ENCODE measurements at places on chromosomes 2 and 18.

DNA sequence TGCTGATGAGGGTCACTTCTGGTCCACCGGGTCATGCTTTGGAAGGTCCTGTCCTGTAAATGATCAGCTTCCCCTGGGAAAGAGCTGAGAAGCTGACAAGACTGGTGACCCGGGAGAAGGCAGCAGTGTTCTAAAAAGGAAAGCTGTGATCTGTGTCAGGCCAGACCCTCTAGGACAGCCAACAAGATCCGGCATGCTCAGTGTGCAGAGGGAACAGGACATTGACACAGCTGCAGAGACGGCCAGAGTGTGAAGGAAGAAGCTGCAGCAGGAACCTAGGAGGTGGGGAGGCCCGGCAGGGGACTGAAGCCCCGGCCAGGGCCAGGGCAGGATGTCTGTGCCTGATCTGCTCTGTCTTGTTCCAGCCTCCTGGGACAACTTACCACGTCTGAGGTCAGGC is 372.7 kb upstream of the ID2 start:
- no peak for DNase-seq

DNA sequence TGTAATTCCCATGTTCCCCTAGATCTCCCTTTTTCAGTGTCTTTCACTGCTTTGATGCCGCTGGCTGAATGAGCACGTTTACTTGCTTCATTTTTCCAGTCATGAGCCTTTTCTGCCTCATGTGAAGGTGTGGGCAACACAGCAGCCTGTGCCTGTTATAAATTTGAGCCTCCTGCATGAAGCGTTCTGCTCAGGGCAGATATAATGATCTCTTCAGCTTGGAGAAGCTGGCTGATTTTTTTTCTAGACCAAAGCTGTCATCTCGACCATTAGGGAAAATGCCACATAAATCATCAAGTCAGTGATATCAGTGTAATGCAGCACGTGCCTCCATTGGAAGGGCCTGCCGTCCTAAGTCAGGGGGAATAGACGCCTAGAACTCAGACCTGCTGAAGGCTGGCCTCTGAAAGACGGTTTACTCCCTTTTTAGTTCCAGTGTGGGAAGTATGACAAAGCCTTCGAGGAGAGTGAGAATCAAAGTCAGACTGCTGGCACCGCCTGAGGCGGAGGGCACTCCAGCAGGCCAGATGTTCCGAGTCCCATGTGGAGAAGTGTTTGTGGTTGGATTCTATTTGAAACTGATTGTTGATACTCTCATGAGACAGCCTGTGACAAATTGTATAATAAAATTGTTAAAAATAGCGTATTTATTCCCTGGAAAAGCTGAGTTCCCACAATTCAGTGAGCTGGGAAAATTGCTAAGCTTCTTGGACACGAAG is 196.5 kb downstream of the MYO1B start:
- DNase-seq: no peak

- DNase-seq: no peak
Measured at GRCh38 chr18:50707855-50708469, 111.9 kb downstream of the MRO start.

DNA sequence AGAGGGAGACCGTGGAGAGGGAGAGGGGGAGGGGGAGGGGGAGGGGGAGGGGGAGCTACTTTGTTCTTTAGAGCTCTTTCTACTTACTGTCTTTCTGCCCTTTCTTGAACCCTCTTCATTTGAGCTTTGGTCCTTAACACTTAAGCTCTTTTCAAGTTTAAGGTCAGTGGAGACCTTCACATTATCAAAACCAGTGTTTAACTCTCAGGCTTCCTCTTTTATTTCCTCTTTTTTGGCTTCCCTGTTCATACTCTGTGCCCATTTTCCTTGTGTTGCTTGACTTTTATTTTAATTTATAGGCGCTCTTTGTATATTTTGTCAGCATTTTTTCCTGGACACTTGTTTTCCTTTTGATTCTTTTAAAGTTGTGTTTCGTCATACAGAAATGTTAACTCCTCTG is 37.1 kb downstream of the ACSL3 start:
- DNase-seq: no peak

DNA sequence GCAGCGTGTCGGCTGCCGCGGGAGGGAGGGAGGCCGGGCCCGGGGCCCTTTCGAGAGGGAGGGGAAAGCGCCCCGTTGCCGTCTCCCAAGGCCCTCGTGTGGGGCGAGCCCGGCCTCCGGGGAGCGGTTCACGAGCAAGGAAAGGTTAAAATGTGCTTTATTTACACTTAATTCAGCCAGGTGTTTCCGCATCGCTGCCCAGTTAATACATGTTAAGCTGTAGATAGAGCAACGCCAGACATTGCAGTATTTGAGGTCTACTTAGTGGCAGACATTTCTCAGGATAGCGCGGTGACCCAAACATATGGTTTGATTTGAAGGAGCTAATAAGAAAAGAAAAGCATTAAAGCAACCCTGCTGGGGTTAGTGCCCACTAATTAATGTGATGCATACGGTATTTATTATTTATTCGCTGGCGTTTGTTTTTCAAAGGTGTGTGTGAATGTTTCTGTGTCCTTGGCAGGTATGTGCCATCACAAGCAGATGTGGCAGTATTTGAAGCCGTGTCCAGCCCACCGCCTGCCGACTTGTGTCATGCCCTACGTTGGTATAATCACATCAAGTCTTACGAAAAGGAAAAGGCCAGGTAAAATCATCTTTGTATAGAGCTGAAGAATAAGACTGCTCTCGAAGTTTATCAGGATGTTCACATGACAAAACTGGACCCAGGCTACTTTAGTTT is 571 bp downstream of the EEF1B2 start:
- no peak for DNase-seq

- DNase-seq: peak; percentile 18
Measured at GRCh38 chr2:99689145-99689742, 199.4 kb upstream of the REV1 start.

GRCh38 chr2:95388856-95389244 is 13.7 kb upstream of the FAHD2A start:
- no peak for DNase-seq

GRCh38 chr2:192139813-192140212 is 54.9 kb downstream of the TMEFF2 start:
- DNase-seq: no peak

DNA sequence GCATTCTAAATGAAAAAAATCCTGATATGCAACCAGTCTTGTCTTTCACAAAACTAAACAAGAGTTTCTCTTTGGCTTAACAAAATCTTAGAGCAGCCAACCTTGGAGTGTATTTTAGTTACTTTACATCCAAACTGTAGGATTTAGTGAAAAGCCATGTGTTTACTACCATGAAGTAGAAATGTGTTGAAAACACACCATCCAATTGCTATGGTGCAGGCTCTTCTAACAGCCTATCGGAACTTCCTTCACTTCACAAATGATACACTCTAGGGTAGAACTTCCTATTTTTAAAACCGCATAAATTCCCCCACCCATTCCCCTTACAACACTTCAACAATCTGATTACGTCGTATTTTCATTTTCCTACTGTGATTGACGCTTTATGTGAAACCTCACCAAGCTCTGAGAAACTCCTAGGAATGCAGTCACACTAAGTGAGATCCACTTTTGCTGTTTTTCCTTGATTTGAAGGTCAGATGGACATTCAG is 74.4 kb upstream of the MAP4K4 start:
- no peak for DNase-seq

DNA sequence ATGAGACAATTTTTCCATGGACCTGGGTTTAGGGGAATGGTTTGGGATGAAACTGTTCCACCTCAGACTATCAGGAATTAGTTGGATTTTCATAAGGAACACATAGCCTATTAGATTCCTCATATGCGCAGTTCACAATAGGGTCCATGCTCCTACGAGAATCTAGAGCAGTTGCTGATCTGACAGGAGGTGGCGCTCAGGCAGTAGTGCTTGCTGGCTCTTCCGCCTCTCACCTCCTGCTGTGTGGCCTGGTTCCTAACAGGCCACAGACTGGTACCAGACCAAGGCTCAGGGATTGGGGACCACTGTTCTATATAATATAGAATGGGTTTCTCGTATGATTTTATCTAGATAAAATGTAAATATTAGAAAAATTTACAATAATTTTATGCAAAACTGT is 338.7 kb downstream of the CPS1 start:
- no peak for DNase-seq

- no peak for DNase-seq
Measured at GRCh38 chr2:31003749-31004148, 134.5 kb downstream of the GALNT14 start.

DNA sequence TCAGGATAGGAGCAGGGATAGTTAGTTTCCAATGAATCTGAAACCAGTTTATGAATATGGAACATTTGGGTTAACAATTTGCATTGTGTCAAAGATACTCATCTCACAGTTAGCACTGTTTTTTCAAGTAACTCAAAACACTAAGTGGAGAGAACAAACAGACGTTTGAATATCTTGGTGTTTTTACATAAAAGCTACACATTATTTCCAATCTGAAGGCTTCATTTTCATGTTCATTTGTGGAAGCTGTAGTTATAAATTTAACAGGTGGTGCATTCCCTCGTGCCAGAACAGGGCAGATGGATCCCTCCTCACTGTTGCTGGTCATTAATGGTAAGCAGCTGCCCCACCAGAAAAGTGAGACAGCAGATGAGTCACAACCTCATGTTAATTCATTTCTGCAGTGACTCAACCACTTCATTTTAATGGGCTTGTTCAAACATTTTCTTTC is 286.9 kb downstream of the TMX3 start:
- peak; percentile 55 for DNase-seq

GRCh38 chr2:12804091-12804856 is 87.5 kb downstream of the TRIB2 start:
- DNase-seq: no peak

GRCh38 chr2:197234671-197235191 is 75.8 kb downstream of the ANKRD44 start:
- DNase-seq: no peak

DNA sequence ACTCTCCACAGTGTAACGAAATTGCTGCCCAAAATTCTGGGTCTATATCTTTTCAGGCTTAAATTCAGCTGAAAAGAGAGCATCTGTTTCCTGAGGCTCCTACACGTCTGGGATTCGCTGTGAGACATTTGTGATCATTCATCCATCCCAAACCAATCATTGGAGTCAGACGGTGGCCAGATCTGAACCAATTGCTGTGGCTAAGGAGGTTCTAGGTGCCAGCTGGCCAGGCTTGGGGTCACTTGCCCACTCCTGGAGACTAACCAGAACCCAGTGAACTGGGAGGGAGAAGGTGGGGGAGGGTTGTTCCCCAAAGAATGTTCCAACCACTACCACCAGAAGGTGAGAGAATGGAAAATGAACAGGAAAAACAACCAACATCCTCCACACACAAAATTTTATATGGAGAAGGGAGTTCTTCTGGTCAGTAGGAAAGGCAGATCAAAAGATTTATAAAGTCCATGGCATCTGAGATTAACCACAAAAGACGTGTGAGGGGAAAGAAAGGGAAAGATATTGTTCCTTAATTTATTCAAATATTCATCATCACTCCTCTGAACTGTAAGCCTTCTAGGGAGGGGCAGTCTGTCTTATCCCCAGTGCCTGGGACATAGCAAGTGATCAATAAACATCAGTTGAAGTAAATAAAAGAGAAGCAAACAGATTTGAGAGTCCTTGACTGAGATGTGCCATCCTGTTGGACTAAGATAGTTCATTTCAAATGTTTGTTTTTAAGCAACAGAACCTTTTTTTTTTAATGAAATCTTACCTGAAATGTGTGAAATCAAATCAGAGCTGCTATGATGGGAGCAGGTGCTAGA is 3.0 kb upstream of the RTKN start:
- DNase-seq: peak; percentile 83

- DNase-seq: no peak
Measured at GRCh38 chr2:48109491-48110204, 203.3 kb upstream of the FBXO11 start.

DNA sequence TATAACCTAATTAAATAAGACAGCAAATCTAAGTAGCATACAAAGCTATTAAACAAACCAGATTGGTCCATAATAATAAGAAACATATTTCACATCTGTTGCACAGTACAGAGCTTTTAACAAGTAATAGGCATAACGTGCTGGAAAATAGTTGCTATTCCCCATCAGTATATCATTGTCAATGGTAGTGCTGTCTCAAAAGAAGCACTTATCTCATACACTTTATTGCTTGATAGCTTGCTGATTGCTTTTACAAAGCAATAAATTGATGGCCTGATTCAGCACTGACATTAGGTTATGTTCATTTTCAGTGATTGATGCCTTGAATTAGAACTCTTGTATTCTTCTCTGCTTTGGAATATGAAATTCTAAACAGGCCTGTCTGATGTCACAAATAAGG is 641.7 kb downstream of the CBLN2 start:
- no peak for DNase-seq

DNA sequence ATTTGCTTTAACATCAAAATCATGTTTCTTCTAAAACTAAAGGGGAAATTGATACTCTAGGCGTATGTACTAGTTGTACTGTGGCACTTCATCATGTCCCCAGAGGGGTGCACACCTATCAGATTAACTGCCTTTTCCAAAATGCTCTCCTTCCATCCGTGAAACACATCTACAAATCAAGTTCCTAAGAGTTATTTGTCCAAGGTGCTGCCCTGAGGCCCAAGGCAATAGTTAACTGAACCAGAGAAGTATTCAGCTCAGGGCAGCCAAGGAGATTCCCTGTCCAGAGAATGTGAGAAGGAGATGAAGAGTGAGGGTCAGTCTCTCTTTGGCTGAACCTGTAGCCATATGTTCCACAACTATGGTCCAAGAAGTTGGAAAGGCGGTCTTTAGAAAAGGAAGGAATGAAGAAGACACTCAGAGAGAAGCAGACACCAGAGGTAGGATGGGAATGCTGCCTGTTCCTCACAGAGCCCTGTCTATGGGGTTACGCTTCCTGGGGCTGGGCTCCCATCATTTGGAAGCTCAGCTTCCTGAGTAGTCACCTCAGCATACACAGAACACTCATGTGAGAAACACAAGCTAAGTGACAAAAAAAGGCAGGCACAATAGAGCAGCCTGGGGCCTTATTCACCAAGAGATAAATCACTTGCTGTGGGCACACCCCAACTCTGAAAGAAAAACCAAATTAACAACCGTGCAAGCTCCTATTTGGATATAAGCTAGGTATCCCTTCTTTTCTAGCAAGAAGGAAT is 55.6 kb downstream of the ANKRD44 start:
- DNase-seq: no peak

DNA sequence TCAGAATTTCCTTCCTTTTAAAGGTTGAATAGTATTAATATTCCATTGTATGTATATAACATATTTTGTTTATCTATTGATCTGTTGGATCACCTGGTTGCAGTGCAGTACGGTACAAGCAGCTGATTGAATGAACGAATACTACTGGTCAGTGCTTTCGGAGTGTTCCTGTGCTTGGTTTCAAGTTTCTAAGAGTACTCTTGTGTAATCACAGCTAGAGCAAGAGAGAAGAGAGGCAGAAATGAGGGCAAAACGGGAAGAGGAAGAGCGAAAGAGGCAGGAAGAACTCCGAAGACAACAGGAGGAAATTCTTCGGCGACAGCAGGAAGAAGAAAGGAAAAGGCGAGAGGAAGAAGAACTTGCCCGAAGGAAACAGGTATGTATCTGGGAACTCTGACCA is 40.3 kb upstream of the KCNJ13 start:
- no peak for DNase-seq
